ENCODE measurements at places on chromosomes 3 and 15.

- peak; percentile 9 for DNase-seq
Measured at GRCh38 chr3:159792070-159792469, 196.6 kb upstream of the IL12A start.

- no peak for DNase-seq
Measured at GRCh38 chr15:60912984-60913697, 316.0 kb downstream of the RORA start.

DNA sequence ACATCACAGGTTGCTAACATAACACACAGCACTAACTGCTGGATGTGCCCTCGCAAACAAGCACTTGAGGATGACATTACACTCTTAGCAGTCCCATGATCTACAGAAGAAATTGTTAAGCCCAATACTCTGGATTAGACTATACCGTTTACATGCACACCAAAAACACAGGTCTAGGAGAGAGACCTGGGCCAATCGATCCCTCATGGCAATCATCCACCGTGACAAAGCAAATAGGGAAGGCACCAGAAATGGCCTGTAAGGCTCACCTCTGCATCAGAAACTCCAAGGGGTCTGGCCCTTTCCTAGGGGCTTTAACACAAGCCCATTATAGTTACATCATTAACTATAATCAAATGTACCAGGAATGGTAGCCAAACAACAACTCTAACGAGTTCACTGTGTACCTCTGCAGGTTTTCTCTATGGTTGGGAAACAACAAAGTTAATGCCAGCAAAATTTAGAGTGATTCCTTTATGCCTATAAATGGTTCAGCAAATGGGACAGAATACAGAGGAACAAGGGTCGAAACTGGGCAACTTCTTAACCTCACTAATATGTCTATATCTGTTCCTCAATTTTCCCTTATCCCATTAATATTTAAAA, 18.5 kb downstream of the TRANK1 start:
- DNase-seq = no peak

GRCh38 chr15:60328852-60329443, 68.8 kb downstream of the ANXA2 start:
- DNase-seq = peak; percentile 53

GRCh38 chr3:45412763-45413162, 24.4 kb downstream of the LARS2 start:
- DNase-seq = no peak

GRCh38 chr3:118077332-118077731, 957.3 kb downstream of the IGSF11 start:
- DNase-seq = no peak

- DNase-seq = peak; percentile 66
Measured at GRCh38 chr3:54817628-54818027, 110.2 kb downstream of the LRTM1 start.

DNA sequence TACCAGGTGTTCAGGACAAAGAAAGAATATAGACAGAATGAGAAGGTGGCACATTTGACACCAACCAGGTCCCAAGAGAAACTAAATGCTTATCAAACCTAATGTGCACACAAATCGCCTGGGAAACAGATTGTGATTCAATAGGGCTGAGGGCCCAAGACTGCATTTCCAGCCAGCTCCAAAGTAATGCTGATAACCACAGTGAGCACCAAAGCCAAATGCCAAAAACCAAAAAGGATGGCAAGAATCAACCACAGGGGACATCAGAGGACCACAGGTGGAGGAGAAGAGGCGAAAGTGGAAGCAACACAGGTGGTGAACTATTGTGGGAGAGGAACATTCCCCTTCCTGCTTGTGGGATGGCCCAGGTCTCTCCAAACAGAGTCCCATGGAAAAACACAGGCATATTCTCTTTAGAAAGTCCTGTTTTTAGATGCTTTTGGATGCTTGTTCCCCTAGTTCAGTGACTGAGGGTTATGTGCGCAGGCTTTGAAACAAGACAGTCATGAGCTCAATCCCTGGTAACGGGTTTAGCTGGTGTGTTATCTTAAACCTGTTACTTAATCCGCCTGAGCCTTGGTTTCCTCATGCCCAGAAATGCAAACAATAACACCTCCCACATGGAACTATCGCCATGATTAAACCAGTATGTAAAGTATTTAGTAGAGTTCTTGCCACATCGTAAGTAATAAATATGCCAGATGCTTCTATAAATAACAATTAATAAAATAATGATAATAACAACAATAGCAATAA, 241.7 kb downstream of the ATP8B4 start:
- DNase-seq = peak; percentile 30

DNA sequence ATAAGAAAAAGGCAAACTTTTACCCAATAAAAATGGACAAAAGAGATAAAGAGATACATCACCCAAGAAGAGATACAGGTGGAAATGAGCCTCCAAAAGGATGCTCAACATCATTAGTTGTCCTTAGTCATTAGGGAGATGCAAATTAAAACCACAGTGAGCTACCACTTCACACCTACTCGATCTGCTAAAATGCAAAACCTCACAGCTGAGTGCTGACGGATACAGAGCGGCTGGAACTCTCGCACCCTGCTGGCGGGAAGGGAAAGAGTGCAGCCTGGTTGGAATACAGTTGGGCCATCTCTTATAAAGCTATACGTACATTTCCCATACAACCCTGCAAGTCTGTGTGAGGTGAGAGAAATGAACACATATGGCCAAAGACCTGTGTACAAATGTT, 78.5 kb upstream of the PRR20G start:
- DNase-seq = no peak

DNA sequence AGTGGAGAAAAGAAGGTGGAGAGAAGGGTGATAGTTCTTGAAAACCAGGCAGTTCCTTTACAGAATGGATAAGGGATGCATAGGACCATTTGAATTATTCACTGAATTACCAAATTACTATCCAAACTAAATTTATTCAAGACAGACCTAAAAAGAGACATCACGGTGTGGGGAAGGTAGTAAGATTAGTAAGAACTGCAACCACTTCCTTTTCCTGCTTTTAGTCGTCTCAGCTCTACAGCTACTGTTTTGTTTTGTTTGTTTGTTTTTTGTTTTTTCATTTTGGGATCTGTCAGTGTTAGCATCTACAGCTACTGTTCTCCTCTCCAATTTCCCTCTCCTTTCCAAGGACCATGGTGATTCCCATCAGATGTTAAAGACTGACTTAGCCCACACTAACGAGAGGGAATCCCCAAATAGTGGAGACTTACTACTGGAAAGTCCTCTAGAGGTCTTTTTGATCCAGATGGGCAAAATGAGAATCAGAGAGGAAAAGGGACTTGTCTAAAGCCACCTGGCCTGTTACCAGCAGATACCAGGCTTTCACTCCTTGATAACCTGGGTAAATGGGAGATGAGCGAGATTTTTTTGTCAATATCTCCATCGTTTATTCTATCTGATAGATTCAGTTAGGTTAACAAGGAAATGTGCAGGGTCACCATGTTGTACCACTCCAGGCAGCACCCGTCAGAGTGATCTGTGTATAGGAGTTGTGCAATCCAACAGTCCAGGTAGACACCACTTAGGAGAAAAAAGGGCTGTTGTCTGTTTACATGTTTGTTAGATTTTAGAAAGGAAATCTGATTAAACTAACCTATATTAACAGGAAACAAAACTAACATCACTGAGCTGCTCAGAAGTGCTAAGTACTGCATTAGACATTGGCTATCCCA, 6.0 kb downstream of the HCLS1 start:
- no peak for DNase-seq

DNA sequence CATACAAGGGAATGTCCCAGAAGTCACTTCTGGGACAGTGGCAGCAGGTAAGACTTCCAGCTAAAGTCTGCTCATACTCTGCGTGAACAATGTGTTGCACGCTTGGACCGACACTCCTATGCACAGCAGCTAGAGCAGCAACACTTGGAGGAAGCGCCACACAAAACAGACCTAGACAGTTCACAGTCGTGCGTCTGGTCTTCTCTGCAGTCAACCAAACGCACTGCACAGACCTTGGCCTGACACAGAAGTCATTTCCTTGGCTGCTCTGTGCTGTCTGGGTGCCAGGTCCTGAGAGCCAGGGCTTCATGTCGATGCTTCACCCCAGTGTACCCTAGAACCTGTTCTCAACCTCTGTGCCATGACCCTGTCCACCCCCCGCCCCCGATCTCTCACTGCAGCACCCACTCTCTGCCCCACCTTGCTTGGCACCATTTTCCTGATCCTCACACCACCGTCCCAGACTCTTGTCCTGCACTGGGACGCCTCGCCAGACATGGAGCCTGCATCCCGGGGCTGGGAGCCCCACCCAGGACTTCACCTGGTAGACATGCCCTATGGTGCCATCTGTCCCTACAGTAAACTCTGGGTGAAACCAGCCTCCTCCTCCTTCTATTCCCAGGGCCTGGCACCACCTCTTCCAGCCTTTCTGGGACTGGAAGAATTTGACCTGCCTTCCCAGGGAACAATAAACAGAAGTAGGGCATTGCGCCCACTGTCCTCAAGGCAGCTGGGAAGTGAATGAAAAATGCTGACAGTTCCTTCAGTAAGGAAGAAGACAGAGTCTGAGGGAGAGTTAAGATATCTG, 3.1 kb downstream of the ATP10A start:
- DNase-seq = peak; percentile 24

DNA sequence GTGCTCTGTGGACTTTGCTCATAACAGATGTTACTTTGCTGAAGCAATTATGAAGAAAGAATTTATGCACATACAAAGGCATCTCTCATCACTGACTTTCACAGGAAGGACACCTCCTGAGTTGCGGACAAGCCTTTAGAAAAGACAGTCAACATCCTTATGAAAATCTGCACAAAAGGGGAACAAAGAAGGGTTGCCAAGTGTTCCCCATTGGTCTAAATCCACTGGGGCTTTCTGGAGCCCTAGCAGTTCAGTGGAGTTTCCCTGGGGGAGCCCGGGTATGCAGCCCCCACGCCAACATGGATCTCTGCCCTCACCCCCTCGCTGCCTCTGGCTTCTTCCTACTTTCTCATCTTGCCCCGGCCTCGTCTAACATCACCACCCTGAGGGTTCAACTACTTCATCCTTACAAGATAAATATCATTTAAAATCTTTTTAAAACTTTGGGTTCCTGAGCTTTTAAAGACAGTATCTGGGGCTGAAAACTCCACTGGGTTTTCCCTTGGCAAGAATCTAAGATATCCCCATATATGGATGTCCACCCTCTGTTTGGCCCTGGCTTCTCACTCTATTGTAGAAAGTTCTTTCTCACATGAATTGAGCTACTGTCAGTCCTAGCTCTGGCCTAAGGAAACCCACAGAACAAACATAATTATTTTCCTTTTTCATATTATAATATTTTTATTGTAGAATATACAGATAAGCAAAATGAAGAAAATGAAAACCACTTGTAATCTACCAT, 207.9 kb upstream of the RGMA start:
- no peak for DNase-seq

DNA sequence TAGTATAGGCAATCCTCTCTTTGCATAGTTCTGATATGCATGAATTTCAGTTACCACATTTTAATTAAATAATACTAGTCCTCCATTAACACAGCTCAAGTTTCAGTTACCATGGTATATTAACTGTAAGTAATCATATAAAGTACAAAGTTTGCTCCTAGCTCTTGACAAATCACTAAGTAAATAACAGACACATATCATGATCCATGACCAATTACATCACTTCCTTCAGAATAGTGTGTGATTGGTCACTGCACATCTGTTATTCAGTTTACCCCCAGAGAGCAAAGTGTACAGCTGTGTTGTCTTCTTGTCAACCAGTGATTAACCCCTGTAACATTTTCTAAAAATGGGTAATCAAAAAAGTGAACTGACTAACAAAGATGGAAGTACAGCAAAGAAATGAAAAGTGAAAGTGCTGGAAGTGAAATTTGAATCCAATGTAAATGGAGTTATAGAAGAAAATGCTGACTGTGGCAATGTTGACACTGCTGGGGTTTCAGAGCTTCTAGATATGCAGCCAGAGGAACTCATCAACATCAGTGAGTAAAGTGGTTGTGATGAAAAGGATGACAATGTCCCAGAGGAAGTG, 30.2 kb upstream of the LEKR1 start:
- no peak for DNase-seq

- DNase-seq = peak; percentile 10
Measured at GRCh38 chr15:68818769-68819494, 1.8 kb downstream of the ANP32A start.

GRCh38 chr3:64584179-64584578, 103.6 kb downstream of the ADAMTS9 start:
- no peak for DNase-seq

DNA sequence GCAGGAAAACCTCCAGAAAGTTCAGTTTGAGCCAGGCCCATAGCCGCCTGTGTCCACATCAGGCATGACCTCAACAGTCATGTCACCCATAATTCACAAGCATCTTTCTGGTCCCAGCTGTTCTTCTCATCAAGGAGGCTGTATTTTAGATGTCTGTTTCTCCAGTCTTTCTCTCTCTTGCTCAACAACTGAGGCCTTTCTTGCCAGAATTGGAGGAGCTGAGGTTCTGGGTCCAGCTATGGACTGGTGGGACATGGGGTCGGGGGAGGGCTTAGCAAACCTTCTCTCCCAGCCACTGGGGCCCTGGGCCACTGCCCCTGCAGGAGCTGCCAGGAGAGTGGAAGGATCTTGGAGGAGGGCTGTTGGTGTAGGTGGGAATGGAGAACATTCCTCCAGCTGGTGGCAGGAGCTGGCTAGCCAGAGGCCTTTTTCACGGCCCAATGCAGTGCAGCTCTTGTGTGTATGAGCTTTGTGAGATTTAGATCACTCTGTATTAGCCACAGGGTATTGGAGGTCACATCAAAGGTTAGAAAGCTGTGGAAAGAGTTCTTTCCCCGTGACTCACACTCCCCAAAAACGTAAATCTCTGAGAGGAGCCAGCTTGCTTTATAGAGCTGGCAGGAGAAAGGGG, 23.5 kb downstream of the MAGEF1 start:
- peak; percentile 85 for DNase-seq

- DNase-seq = no peak
Measured at GRCh38 chr3:43883729-43884396, 193.1 kb downstream of the ABHD5 start.

DNA sequence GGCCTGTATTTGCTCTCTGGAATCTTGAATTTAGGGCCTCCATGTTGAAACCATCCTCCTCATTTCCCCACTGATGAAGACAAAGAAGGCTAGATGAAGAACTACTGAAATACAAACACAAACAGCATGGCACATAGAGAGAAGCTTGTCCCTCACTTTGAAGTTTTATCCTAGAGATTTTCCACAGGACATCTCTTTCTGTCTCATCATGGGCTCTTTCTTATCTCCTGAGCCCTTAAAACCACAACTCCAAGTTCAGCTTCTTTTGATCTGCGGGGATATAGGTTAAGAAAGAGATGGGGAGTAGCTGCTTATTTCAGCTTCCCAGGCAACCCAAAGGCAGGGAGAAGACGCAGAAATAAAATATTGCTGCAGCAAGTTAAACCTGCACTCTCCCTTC, 213.1 kb upstream of the LRIG1 start:
- DNase-seq = no peak

DNA sequence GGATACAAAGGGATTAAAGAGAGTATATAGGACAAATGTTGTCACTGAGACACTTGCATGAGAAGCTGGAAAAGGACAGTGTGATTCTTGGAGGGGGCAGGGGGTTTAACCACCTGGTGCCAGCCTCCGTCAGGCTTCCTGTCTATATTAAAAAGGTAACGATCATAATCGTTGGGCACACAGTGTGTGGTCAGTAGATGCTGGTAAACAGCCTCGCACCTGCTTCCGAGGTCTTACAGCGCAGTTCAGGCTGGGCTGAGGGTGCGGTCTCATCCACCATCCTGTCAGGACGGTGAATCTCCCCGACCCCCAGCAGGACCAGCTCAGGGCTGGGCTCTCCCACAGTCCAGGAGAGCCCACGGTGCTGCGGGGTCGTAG, 47.7 kb upstream of the SMAD6 start:
- no peak for DNase-seq

GRCh38 chr3:177811835-177812234, 614.6 kb upstream of the TBL1XR1 start:
- no peak for DNase-seq

Data from AG08395 (cell line).